HepG2 (cell line): ENCODE measurements at places on chromosomes 1 and 21.
A peak's percentile ranks its signal among the peaks of the same experiment; 100 is the strongest.

GRCh38 chr21:32603131-32603530, 9.0 kb downstream of the CFAP298 start:
- DNase-seq = no peak

- DNase-seq = no peak
These were observed 190.0 kb upstream of the SAMSN1 start for GRCh38 chr21:14736162-14736561.

DNA sequence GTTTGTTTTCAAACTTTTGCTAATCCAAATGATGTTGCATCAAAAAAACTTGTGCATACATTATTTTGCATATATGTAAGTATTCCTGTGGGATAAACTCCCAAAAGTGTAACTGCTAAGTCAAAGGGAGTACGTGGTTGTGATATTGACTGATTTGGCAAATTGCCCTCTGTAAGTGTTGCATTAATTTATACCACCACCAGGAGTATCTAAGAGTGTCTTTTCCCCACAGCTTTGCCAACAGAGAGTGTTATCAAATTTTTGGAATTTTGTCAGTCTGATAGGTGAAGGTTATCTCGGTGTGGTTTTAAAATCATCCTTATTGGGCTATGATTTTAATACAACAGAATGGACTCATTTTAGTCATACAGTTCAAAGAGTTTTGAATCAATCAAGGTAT, 30.1 kb upstream of the PARP1 start:
- peak; percentile 10 for DNase-seq

DNA sequence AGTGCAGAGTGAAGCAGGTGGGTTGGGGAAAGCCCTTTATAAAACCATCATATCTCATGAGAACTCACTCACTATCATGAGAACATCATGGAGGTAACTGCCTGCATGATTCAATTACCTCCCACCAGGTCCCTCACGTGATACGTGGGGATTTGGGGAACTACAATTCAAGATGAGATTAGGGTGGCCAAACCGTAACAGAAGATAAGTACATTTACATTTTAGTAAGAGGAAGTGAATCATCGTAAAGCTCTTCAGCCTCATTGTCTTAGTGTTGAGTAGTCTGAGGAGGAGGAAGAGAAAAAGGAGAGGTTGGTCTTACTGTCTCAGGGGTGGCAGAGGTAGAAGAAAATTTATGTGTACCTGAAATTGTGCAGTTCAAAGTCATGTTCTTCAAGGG, 1053.4 kb upstream of the ADGRL4 start:
- DNase-seq = no peak

DNA sequence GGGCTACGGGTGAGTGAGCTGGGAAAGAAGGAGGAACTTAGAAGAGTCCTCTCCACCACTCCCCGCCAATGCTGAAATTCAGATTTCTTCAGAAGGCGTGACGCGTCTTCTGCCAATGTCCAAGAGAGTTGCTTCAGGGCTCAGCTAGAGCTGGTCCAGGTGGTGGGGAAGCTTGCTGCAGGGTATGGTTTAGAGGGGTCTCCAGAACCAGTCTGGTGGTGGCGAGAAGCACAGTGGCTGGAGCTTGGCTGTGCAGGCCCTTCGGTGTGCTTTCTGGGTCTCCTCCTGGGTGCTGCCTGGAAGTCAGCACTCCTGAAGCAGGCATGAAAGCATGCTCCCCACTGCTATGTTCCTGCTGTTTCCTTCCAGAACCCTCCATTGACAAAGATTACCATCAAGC, 387.2 kb downstream of the PTPRU start:
- no peak for DNase-seq

- no peak for DNase-seq
These were observed 55.2 kb downstream of the BRWD1 start for GRCh38 chr21:39258207-39258606.

GRCh38 chr21:38440746-38441145, 57.5 kb downstream of the ERG start:
- peak; percentile 18 for DNase-seq

DNA sequence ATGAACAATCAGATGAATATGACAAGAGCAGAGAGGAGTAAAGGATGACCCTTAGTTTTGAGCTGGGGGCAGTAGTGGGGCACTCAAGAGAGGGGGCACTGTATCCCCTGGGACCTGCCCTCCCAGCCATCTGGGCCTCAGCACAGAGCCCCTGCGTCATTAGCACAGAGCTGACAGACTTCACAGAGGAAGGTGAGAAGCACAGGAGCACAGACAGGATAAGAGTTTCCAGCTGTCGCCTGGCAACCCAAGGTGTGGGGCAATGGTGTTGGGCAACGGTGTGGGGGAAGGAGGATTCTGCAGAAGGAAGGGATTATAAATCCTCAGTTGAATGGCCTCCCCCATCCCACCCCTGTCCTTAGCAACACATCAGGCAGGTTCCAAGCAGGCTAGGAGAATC, 30.2 kb downstream of the RAB3B start:
- no peak for DNase-seq

DNA sequence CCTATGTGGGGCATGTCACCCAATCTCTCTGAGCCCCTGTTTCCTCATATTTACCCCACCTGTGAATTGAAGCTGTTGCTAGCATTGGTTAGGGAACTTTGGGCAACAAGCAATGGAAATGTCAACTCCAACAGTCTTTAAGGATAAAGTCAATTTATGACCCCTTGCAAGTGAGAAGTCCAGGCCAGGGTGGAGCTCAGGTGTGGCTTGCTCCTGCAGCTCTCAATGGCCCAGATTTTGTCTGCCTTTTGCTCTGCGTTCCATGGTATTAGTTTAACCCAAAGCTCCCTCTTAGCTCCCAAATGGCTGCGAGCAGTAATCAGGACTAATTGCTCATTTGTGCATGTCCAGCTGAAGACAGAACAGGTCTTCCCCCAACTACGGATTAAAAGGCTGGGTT, 70.4 kb upstream of the ABCG1 start:
- no peak for DNase-seq

- no peak for DNase-seq
These were observed 51.1 kb downstream of the DOP1B start for GRCh38 chr21:36207577-36208320.

GRCh38 chr1:236119943-236120484, 22.3 kb upstream of the GPR137B start:
- no peak for DNase-seq

- no peak for DNase-seq
These were observed 2.3 kb downstream of the PEF1 start for GRCh38 chr1:31642366-31642765.

DNA sequence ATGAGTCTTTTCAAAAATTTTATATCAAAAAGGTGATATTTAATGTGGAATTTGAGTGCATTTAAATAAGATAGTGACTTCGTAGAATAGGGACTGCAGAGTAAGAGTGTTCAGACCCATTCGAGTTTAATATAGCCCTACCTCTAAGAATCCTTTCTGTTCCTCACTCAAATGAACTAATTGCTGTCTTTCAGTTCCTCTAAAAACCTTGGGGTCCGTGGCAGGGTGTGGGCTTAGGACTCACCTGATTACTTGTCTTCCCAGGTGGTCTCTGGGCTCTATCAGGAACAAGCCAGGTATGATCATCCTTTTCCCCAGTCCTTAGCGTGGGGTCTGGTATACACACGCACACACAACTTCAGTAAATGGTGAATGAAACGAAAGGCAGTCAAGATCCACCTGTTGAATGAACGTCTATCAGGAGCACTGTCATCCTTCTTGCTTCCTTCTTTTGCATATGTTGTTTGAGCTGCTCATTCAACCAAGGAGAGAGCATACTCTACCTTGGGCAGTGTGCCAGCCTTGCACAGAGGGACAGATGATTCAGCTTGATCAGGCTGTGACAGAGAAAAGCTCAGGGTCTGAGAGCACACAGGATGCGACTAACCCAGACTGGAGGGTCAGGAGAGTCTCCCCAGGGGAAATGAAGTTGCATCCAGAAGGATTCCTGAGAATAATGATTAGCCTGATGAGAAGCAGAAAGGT, 1.2 kb upstream of the RNF11 start:
- peak; percentile 59 for DNase-seq

GRCh38 chr1:19344372-19344810, 32.3 kb downstream of the SLC66A1 start:
- DNase-seq = peak; percentile 30

GRCh38 chr21:16159213-16159970, 429.6 kb downstream of the USP25 start:
- DNase-seq = no peak

GRCh38 chr1:98559291-98559690, 102.2 kb upstream of the SNX7 start:
- DNase-seq = no peak

DNA sequence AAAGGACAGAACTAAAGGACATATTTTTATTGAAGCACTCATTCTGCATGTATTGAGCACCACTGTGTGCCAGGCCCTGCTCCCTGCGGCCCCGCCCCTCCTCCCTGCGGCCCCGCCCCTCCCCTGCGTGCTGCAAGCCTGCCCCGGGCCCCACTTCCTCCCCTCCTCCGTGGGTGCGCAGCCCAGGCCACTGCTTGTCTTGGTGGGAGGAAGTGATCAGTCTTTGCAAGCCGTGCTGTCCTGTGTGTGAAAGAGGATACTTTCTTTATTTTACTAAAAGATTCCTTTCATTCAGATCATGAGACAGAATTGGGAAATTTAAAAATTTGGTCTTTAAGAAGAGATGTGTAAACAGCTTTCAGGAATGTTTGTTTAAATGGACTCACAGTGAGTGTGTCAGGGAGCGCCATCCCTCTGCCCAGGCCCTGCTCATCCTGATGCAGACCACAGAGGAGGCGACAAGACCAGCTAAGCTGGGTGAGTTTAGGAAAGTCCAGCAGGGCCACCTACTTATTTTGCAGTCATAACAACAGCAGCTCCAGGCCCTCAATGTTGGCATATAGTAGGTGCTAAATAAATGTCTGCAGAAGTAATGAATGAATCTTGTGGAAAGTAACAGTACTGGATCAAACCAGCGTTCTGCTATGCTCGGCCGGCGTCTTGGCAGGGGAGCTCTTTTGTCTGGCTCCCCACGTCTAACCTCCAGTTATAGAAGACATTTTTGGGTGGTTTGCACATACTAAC, 88.3 kb upstream of the SELENON start:
- DNase-seq = no peak

DNA sequence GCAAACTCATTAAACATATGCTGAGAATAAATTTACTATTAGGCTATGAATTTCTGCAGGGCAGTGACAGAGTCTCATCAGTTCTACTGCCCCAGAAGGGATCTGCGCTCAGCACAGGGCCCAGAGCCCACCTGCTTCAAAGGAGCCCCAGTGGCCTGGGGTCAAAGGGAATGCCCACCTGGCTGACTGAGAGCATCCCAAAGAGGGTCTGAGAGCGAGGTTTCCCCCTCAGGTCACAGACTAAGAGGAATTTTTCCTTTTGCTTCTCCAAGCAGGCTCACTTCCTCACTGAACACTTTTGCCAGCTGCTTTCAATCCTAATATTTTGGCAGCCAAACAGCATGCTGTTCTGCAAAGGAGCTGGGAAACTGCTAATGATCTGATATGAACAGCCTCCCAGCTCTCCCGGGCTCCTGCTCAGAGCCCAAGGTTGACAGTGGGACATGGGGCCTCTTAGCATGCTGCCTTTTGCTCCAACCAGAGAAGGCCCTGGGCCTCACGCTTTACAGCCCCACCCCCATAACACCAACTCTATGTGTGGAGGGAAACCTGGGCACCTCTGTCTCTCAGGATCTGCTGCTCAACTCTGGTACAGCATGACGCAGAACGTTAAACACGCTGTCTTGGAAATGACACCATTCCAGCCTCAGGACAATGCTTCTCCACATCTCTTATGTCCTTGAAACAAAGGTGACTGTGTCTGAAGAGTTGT, 70.7 kb upstream of the SYT6 start:
- no peak for DNase-seq

GRCh38 chr1:109993885-109994284, 9.3 kb downstream of the AHCYL1 start:
- DNase-seq = no peak

DNA sequence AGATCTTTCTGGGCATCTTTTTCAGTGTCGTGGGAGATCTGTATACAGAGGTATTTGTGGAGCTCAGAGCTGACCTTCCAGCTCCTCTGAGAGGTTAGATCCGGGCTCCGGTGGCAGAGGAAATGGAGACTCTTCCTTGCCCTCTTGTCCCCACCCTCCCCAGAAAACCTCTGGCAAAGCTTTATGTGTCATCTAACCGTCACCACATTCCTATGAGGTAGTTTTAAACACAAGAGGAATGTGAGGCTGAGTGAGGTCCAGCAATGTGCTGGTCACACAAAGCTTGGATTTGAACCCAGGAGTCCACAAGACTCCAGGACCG, 1.2 kb downstream of the CD160 start:
- DNase-seq = no peak

GRCh38 chr1:205015241-205015640, 27.8 kb upstream of the CNTN2 start:
- DNase-seq = no peak

GRCh38 chr1:161084597-161084988, 4.8 kb downstream of the NECTIN4 start:
- no peak for DNase-seq

DNA sequence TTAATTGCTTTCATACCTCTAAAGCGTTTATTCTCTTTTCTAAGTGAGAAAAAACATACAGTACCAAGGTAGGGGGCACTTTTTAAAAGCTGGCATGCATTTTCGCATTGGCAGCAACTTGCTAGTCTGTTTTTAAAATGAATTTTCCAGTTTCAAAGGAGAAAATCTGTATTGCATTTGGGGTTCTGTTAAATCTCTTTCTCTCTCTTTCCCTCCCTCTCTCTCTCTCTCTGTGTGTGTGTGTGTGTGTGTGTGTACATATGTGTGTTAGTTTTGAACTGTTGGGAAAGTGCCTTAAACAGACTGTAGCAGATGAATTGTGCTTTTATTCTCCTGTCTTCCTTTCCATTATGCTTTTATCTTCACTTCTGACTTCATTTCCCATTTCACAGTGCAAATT, 7.3 kb downstream of the NIBAN1 start:
- no peak for DNase-seq

- DNase-seq = no peak
These were observed 430.5 kb downstream of the HLX start for GRCh38 chr1:221309723-221310122.

DNA sequence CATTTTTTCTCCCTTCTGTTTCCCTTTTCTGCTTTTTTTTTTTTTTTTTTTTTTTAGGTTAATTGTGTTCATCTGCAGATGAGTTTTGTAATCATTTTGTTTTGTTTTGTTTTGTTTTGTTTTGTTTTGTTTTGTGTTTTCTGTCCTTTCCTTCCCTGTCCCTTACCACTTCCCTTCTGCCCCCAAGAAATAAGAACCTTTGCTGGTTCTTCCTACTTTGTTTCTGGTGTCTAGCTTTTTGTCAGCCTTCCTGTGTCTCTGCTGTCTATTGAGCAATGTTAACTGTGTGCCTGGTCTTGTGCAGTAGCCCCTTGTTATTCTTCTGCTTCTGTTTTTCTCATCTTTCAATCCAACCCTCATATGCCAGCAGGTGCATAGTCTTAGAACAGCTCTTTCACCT, 46.0 kb downstream of the MPZL1 start:
- DNase-seq = no peak
